ENCODE measurements at places on chromosomes 5 and 9.

- no peak for DNase-seq
These were observed 586.4 kb downstream of the TLE4 start for GRCh38 chr9:80158131-80158530.

GRCh38 chr5:66849803-66850202, 253.6 kb downstream of the MAST4 start:
- no peak for DNase-seq

DNA sequence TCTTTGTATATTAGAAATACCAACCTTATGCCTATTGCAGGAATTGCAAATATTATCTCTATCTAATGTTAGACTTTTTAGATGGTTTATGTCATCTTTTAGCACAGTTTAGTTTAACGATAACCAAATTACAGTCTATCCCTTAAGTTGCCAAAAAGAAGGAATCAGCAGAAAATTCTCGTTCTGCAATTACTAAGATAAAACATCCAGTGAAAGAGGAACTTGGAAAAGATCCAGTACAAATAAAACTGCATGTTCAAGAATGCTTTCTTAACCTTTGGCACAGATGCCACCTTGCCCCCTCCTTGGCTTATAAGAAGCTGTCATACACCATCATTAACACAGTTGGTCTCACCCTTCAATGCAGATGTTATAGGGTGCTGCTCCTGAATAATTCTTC, 124.0 kb downstream of the SEMA5A start:
- no peak for DNase-seq

GRCh38 chr9:132183134-132183533, 21.3 kb downstream of the NTNG2 start:
- DNase-seq: no peak

GRCh38 chr9:9913276-9913832, 699.4 kb downstream of the PTPRD start:
- DNase-seq: no peak

- no peak for DNase-seq
These were observed 67.7 kb upstream of the ATG10 start for GRCh38 chr5:81904166-81904565.

DNA sequence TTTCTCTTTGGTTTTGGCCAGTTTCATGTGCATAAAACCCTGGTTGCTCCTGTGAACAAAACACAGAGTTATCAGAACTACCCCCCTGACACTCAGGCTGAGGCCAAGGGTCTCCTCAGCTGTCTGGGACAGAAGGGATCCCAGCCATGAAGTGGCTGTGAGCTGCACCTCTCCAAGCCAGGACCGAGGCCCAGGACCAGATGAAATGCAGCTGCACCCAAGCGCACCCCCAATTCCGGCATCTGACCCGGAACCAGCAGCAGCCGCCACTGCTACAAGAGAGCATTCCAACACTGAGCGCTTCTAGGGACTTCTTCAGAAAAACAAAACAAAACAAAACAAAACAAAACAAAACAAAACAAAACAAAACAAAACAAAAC, 16.0 kb upstream of the SLC25A51 start:
- no peak for DNase-seq

- DNase-seq: no peak
These were observed 22.7 kb downstream of the RCL1 start for GRCh38 chr9:4815381-4815956.

GRCh38 chr9:5459289-5459829, 9.0 kb downstream of the CD274 start:
- DNase-seq: no peak

- DNase-seq: peak; percentile 79
These were observed 51.4 kb downstream of the PFDN1 start for GRCh38 chr5:140251527-140251973.

- no peak for DNase-seq
These were observed 279.1 kb upstream of the EFNA5 start for GRCh38 chr5:107949688-107950341.

DNA sequence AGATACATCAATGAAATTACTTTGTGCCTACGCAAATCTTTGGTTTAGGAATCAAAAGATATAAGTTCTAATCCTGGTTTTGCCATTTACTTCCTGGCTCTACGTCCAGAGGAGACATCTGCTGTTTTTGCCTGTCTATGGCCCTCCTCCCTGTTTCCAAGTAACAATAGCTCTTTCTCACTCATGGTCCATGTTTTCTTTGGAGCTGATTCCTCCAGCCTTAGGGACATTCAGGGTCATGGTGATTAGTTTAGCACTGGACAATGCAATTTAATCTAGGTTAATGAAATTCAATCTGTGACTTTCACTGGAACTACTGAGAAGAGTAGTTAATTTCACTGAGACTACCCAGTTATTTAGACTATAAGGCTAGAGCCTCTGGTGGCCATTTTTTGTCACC, 170.6 kb downstream of the SEMA6A start:
- DNase-seq: no peak

DNA sequence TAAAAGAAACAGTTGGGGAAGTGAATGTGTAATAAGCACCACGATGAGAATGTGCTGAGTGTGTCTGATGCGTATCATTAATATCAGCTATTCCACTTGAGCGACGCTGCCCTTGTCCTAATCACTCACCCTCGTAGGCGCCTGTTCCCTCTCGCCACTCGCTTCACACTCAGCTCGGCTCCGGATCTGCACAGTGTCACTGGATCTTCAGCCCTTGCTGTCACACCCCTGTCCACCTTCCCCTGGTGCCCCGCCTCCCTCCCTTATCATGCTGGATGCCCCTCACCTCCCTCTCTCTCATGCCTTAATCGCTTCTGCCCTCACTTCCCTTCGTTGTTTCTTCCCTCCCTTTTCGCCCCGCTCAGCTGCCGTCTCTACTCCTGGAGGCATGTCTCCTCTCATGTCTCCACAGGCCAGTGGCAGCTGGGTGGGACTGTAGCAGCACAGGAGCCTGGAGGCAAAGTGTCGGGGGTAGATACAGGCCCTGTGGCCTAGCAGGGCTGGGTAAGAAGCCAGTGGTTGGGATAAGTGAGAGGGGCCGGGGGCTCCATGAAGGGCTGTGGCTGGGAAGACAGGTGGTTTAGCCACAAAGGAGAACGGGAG, 43.5 kb downstream of the ANKDD1B start:
- no peak for DNase-seq

DNA sequence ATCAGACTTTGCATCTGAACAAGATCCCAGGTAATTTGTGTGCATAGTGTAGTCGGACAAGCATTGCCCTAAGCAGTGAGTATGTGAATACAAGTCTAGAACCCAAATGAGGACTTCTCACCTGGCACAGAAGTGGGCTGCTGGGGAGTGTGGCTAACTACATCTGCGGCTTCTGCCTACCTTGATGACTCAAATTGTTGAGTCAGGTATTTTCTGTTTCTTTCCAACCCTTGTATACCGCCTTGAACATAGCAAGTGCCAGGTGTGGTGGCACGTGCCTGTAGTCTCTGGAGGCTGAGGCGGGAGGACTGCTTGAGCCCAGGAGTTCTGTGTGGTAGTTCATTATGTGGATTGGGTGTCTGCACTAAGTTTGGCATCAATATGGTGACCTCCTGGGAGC, 7.9 kb upstream of the JADE2 start:
- DNase-seq: no peak

DNA sequence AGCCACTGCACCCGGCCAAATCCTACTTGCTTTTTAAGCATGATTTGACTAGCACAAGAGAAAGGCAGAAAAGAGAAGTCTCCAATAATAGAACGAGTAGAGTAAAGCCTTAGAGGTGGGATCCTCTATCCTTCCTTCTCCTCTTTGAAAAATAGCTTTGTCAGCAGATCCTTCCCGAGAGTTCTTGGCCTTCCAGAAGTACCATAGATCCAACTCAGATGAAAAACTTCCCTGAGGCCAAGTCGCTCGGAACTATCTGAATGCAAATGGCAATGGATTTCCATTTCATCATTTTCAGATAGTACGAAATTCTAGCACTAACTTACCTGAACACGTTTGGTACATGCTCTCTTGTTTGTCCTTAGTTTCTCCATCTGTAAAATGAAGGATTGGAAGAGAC, 52.0 kb upstream of the SLIT3 start:
- no peak for DNase-seq

DNA sequence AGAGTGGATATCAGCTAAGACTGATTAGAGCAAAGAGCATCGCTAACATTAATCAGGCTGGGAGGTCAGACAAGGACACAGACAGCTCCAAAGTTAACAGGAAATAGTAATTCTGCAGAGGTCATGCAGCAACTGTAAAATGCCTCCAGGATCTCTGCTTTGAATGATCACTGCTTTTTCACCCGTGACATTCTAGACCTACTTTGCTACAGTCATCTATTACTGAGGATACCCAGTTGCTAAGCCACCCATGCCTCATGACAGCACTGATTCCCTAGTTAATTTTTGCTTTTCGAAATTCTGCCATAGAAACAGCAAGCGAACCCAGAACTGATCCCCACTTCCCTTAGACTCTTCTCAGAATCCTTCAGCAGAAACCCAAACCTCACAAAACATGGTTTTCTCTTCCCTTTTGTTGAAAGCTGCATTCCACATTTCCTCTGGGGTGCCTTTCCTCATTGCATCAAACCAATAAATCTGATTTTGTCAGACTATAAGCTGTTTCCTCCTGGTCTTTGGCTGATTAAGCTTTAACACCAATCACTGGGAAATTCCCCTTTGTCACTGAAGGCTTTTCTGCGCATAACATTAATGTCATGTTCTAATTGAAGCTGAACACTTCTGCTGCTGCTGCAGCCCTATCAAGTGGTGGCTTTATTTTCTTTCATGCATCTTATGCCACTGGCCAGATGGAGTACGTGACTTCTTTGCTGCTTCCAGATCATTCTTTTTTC, 201.1 kb upstream of the CHD1 start:
- DNase-seq: no peak

DNA sequence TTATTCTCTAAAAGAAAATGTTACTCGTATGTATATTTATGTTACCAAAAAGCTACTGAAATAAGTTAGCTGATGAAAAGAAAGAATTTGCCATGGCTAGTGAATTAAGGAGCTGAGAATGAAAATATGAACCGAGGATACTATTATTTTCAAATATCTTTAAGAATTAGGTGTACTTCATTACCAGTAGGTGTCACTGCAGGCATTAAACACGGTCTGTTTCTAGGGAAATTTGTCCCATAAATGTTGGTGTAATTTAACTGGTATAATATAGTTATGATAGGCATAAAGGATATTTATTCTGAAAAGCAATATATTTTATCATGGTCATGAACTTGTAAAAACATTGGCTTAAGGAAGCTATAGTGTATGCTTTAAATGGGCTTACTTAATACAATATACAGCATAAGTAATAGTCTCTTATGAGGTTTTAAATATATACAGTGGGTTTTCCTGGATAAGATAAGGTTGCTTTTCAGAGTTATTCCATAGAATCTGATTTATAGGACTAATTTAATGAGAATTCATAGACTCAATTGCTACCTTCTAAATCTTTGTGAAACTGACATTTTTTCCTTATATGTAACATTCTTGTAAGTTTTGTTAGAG, 72.4 kb upstream of the MPDZ start:
- no peak for DNase-seq

DNA sequence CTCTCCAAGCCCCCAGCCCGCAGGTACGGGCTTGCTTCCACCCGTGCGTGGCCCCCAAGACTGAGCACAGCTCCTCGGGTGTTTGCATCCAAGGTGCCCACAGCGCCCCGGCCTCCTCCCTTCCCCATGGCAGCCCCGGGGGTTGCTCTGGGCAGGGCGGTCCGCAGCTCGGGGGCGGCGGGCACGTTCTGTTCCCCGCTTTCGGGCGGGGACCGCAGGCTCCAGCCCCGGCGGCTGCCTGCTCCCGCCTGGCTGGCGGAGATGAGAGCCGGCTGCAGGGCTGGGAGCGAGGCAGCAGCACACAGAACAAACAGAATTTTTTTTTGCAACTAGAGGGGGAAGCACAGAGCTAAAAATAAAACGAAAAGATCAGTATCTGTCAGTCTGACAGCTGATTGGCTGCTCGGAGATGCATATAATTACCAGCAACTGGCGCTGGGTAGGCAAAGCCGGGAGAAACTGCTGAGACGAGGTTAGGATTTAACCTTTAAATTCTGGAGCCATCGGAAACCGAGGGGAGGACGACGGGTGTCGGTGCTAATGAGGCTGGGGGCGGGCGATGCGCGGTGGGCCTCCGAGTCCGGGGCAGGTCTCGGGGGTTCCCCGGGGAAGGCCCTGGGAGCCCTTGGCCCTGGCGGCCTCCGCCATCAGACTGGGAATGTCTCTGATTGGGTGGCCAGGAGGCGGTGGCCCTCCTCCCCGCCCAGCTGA, 142.7 kb upstream of the IER5L start:
- DNase-seq: peak; percentile 50

DNA sequence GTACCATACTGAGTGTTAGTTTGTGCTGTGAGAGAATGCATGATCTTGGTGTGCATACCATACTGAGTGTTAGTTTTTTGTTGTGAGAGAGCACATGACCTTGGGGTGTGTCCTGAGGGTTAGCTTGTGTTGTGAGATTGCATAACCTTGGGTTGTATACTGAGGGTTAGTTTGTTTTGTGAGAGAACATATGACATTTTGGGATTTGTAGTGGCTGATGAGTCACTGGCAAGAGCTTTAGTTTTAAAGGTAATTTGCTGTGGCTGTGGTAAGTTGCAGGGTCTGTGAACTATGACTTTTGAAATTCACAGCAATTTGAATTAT, 1068.3 kb upstream of the EDIL3 start:
- DNase-seq: no peak

DNA sequence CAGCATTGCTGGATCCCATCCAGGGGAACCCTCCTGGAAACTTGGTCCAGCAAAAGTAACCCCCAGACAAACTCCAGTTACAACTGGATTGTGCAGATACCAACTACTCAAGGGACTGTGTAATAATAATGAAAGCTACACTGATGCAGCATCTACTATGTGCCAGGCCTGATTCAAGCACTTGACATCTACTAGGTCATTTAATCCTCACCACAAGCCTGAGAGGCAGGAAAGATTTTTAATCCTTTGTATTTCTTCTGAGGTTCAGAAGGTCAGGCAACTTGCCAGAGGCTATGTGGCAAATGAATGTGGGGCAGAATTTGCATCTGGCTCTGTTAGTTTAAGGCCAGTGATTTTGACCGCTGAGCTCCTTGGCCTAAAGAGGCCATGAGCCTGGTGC, 29.5 kb upstream of the FOXI1 start:
- DNase-seq: no peak

DNA sequence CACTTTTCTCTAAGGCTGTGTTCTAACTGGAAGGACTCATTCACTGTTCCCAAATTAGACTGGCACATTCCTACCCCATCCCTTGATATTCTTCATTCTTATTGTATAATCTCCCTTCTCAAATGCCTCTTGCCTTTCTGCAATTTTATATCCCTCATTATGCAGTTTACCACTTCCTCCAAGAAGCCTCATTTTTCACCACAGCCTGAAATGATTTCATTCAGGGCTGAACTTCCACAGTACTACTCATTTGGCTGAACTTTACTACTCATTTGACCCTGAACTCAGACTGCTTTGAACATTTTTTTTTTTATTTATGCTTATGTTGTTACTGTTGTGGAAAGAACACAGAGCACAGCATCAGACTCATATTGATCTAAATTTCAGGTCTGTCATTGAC, 32.7 kb downstream of the GRIA1 start:
- no peak for DNase-seq

GRCh38 chr5:139306628-139307379, 13.3 kb downstream of the MATR3 start:
- DNase-seq: no peak

Data from stimulated activated CD8-positive, alpha-beta memory T cell treated with anti-CD3 and anti-CD28 coated beads, Interleukin-4, amount 100 ng/mL, for 48 hours (primary cell).